ENCODE measurements at places on chromosomes 4 and X.

DNA sequence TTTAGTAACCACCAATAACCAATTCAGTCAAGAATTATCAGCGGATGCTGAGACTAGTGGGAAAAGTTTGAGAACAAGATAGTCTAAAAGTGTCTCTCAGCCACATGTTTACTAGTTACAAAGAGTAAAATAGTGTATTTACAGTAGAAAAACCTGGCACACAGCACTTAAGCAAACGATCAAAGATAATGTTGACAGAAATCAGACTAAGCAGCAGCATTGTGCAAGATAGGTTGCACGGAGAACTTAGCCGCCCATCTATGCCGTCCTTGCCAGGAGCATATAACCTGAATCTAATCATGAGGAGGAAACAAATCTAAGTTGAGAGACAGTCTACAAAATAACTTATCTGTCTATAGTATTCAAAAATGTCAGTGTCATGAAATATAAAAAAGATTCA, 35.3 kb downstream of the KLHL5 start:
- no peak for DNase-seq

GRCh38 chr4:6576512-6576911, 1.5 kb downstream of the MAN2B2 start:
- no peak for DNase-seq

DNA sequence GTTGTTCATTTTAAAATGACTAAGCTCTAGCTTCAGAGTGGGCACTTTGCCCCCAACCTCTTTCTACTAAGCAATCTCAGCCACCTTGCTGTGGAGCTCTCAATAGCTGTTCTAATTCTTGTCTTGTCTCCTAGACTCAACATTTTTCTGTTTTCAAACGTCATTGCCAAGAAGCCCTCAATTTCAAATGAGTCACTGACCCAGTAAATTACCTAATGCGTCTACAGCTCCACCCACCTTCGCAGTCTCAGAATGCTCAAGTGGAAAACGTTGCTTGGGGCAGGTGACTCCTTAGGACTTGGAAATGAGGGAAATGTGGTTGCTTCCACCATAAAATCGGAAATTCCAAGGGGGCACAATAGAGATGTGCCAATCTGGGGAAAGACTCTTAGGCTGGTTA, 59.0 kb downstream of the ING2 start:
- DNase-seq, result peak; percentile 78

DNA sequence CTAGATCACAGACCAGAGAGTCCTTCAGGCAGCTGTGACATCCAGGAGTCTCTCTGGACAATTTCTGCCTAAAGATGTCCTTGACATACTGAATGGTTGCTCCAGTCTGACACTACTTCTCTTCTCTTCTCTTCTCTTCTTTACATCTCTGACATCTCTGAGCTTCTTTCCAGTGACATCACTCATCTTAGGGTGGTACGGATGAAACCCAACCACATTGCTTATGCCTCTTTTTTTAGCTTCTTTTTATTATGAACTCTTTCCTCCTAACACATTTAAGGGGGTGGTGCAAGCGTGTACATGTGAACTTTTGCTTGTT, 39.4 kb upstream of the IRF2 start:
- DNase-seq, result no peak

DNA sequence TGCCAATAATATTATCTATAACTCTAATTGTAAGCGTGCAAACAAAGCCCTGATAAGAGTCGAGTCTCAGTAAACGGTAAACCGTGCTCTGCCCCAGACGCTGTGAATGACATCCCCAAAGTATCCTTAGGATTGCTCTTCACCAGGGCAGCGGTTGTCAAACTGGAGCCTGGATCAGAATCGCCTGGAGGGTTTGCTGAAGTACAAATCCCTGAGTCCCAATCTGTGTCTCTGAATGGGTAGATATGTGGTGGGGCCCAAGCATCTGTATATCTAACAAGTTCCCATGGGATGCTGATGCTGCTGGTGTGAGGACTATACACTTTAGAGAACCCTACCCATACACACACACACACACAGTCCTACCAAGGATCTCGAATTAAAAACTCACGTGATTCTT, 813 bp upstream of the APBB2 start:
- no peak for DNase-seq

DNA sequence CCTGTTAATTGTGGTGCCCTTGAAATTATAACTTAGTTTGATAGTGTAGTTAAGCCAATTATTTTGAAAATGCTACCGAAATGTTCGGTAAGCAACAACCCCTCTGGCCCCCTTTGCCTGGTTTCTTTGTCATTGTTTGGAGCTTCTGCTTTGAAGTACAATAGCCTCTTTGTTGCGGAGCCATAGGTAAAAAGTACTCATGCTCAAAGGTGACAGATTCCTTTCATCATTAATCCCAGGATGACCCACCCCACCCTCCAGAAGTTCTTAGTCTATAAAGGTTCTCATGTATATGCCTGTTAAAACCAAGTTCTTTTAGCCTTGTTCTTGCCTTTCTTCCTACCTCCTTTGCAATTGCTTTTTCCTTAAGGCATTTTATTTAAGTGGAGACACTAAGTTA, 42.4 kb upstream of the SMARCAD1 start:
- DNase-seq, result peak; percentile 63

- peak; percentile 54 for DNase-seq
Observed at GRCh38 chrX:153672531-153673427, 834 bp downstream of the PNCK start.

DNA sequence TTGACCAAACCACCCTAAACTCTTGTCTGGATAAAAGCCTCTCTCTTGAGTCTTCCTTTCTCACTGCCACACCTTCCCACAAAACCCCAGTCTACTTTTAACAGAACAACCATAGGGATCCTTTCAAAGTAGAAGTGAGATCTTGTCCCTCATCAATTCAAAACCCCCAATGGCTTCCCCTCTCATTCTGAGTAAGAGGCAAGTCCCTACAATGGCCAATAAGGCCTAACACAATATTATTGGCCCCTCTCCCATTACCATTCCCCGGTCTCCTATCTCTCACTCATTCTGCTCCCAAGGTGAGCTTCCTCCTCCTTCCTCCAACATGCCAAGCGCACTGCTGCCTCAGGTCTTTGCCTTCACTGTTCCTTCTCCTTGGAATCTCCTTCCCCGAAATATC, 57.1 kb downstream of the REELD1 start:
- no peak for DNase-seq

DNA sequence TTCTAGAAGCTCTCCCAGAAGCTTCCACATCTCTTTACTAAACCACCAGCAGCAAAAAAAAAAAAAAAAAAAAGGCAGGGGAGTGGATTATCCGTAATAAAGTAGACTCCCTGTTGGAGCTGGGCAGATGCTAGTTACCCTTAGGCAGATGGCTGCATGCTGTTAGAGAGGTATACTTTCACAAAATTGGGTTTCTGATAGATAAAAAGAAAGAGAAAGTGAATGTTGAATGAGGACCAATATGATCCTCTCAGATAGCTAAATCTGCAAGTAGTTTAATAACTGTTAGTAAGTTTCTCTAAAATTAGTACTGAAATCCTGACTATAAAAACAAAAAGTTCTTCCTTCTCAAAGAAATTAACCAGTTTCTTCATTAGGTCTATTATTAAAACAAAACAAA, 195.4 kb downstream of the ANAPC10 start:
- DNase-seq, result no peak

DNA sequence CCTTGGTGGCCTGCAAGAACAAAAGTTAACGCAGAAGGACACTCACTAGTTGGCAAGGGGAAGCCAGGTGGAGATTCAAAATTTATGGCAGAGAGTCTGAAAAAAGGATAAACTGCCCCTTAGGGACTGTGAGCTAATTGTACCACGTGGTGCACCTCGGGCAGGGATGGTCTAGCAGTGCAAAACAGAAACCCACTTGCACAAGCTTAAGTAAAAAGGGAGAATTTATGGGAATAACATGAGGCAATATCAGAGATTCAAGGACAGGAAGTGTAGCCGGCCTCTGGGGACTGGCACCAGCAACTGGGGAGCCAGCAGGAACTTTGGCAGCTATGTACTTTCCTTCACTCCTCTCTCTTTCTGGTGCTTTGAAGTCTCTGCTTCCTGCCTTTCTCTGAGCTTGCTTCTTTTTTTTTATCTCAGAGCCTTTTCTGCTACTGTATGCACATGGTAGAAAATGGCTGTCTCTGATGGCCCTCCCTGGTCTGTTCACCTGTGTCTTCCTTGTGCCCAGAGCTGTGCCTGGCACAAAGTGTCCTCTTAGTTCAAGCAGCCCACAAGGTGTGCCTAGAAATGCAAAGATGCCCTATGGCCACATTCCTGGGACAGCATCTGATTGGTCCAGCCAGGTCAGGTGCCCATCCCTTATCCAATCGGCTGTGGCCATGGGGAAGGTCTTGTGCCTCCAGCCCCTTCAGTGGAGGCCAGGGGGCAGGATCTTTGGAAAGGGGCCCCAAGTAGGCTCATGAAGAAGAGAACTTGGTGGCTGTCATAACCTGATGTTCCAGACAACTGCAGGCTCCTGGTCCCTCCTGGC, 114.8 kb upstream of the ATP6AP2 start:
- no peak for DNase-seq

GRCh38 chr4:16729336-16729735, 169.1 kb downstream of the LDB2 start:
- DNase-seq, result no peak

GRCh38 chr4:83855044-83855443, 319.1 kb downstream of the GPAT3 start:
- peak; percentile 85 for DNase-seq

- no peak for DNase-seq
Observed at GRCh38 chr4:54764476-54764875, 106.7 kb downstream of the KIT start.

DNA sequence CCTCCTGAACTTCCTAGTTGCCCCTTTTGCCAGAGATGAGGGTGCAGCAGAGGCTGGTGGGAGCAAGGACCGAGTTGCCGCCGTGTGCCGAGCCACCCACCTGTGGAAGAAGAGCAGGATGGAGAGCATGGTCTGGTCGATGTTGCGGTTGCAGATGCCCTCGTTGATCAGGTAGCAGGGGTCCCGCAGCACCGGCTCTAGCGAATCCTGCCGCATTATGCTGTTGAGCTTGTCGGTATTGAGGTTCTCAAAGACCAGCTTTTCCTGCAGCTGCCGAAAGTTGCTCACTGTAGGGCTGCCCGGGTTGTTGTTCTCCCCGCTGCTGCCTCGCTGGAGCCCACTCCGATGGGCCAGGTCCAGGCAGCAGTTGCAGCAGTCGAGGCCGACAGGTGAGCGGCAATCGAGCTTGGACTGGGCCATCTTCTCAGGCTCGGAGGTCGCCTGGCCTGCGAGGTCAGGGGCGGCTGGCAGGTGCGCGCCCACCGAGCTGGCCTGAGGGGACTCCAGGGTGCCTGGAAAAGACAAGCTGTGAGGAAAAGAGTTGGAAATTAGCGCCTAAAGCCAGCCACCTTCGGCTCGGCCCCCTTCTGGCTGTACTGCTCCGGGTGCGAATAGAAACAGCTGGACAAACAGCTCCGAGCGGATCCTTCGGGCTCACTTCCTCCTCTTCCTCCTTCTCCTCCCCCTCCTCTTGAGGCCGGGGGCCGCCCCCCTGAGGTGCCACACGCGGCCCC, 420 bp downstream of the TSC22D3 start:
- no peak for DNase-seq

All from islet precursor cell (in vitro differentiated cells).